Kidney tubule cell (primary cell): ENCODE measurements at places on chromosomes 2 and 18.

- DNase-seq: no peak
These were observed 23.5 kb downstream of the HPCAL1 start for GRCh38 chr2:10326151-10326616.

- DNase-seq: no peak
These were observed 339.6 kb downstream of the CYRIA start for GRCh38 chr2:16325976-16326510.

- DNase-seq: peak; percentile 70
These were observed 50.7 kb upstream of the ARL5A start for GRCh38 chr2:151878655-151879563.

DNA sequence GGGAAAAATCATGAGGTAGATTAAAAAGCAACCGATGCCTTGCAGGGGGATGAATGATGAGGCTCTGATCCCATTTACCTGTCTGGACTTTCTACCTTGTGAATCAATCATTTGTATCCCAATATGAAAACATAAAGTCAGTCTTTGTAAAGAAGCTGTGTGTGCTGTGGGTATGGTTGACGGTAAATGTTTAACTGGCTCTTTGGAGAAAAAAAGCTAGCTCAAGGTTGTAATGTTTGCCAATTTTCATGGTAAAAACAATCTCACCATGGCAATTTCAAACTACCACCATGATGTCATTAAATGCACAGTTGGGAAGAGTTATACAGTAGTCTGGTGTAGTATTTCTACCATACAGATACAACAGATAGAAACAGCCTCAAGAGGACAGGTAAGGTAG lies 14.6 kb downstream of the TTR start:
- DNase-seq: peak; percentile 40

- DNase-seq: no peak
These were observed 9.9 kb downstream of the OBSL1 start for GRCh38 chr2:219561179-219562048.

DNA sequence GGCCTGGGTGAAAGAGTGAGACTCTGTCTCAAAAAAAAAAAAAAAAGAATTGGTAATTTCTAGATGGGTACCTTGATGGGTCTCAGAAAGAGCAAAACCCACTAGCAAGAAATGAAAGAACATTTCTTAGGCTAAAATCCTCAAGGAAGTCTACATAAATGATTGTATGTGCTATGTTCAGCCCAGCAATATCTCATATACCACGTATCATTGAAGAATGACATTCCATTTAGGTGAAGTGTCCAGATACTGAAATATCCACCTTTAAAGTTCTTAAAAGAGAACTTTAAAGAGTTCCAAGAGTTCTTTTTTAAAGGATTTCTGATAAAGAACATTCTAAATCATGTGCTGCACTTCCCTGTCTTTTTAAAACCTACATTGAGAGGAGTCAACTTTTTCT lies 19.2 kb downstream of the NRP2 start:
- DNase-seq: peak; percentile 86

DNA sequence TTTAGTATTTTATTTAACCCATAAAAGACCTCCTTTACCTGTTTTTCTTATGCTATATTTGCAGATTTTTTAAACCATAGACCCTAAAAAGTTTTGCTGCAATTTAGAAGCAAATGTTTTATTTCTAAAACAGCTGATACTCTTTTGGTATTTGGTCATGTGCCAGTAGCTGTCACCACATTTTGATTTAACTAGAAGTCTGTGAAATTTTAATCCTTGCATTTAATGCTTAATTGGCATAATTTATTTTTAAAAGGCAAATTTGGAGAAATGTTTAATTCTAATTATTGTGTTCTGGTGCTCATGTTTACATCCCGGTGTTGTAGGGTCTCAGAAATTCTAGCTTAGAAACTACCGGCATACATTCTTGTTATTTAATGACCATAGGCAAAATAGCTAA lies 111.8 kb downstream of the TTC27 start:
- DNase-seq: no peak

- DNase-seq: peak; percentile 53
These were observed 319.5 kb upstream of the NXPH2 start for GRCh38 chr2:139099721-139100120.

DNA sequence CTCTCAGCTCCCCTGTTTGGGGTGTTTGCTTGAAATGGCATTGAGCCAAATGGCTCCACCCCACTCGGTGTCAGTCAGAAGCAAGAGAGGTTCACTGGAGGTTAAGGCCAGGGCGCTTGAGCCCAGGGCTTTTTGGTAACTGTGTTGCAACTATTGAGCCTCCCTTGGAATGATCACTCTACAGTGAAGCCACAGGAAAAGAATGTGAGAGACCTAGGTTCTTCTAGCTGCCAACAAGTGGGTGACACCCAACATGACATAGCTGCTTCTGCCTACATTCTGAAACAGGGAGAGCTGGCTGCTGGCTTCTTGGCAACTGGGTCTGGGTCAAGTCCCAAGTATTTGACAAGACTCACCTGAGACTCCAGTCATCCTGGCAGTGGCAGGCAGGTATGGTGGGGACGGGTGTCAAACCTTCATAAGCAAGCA lies 7.1 kb upstream of the GRHL1 start:
- no peak for DNase-seq

GRCh38 chr18:44857744-44858491 lies 177.2 kb downstream of the SETBP1 start:
- DNase-seq: no peak

- no peak for DNase-seq
These were observed 105.7 kb downstream of the SLC4A3 start for GRCh38 chr2:219733106-219733505.

DNA sequence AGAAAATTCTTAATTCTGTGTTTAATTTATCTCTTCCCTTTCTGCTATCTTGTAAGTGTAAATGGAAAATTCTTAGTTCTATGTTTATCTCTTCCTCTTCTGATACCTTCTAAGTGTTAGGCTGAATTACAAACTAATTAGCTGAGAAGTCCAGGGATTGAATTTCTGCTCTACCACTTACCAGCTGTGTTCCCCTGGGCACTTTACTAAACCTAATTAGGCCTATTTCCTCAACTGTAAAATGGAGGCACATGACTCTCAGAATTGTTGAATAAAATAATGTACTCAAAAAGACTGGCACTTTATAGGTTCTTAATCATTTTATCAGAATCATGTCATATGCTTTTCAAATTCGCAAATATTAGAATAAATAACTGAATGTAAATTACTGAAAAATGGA lies 146.3 kb downstream of the MAP2 start:
- no peak for DNase-seq

- DNase-seq: peak; percentile 71
These were observed 202.5 kb downstream of the LRRTM1 start for GRCh38 chr2:80102026-80102425.

DNA sequence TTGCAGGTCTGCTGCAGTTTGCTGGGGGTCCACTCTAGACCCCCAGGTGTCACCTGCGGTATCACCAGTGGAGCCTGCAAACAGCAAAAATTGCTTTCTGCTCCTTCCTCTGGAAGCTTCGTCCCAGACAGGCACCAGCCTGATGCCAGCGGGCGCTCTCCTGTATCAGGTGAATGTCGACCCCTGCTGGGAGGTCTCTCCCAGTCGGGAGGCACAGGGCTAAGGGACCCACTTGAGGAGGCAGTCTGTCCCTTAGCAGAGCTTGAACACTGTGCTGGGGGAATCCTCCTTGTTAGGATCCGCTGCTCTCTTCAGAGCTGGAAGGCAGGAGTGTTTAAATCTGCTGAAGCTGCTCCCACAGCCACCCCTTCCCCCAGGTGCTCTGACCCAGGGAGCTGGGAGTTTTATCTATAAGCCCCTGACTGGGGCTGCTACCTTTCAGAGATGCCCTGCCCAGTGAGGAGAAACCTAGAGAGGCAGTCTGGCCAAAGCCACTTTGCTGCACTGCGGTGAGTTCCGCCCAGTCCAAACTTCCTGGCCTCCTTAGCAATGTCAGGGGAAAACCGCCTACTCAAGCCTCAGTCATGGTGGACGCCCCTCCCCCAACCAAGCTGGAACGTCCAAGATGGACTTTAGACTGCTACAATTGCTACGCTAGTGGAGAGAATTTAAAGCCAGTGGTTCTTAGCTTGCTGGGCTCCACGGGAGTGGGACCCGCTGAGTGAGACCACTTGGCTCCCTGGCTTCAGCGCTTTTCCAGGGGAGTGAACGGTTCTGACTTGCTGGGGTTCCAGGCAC lies 652.5 kb downstream of the KCNJ3 start:
- DNase-seq: no peak

DNA sequence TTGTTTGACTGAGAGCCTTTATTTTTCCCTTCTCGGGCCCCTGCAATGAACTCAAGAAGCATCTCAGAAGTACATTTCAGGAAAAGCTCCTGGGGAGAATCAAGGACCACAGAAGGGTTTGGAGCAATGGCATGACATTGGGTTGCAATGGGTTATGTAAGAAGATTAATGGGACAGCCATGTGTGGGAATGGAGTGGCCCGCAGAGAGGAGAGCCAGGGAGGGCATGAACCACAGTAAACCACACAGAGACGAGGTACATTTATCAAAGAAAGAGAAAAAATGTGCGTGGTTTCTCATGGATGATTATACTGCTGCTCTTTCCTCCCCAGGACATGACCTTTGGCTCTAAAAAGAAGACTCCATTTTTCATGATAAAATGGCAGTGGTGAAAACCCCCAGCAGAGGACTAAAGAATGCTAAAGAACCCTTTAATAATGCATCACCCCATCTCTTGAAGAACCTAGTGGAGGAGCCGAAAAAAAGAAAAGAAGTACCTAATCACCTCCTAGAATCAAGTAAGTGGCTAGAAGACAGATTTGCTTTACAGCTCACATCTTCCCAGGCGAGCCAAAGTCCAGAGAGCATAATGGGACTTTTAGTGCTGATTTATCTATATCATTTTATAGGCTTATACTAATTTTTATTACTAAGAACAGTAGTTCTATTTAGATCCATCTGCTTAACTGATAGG lies 1.7 kb downstream of the CFAP221 start:
- peak; percentile 13 for DNase-seq

DNA sequence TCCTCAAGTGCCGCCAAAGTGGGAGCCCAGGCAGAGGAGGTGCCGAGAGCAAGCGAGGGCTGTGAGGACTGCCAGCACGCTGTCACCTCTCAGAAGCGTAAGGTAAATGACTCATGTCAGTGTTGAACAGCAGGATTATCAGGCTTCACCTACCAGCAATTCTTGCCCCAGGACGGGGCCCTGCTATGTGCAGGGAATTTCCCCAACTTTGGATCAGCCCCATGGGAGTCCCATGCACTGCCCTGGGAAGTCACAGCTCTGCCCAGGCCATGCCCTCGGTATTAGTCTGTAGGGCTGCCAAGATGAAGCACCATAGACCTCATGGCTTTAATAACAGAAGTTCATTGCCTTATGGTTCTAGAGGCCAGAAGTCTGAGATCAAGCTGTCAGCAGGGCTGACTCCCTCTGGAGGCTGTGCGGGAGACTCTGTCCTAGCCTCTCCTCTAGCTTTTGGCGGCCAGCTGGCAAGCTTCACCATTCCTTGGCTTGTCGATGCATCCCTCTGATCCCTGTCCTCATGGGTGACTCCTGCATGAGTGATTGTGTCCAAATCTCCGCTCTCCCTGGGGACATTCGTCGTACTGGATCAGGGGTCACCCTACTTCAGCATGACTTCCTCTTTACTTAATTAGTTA lies 55.9 kb downstream of the TRPM8 start:
- DNase-seq: peak; percentile 86

- peak; percentile 72 for DNase-seq
These were observed 15.6 kb downstream of the BAZ2B start for GRCh38 chr2:159600752-159601151.
